BJ (cell line): ENCODE measurements at places on chromosomes 4 and X.

- no peak for DNase-seq
Measured at GRCh38 chr4:180726611-180727010, 1516.6 kb upstream of the TENM3 start.

DNA sequence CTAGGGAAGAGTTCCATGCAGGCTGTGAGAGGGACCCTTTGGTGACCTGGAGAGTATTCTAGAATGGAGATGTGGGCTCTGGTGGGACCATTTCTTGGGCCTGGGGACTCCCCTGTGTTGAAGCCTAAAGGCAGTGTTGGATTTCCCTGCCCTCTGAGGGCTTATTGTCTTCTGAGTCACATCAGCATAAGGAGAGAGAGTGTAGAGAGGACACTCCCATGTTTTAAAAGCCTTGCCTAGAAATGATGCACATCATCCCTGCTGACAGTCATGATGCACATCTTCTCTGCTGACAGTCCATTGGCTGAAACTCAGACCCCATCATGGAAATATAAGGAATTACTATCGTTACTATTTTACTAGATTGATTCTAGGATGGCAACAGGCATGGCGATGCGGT is 51.9 kb downstream of the FAM114A1 start:
- no peak for DNase-seq

- DNase-seq, result no peak
Measured at GRCh38 chr4:172547724-172548123, 620.9 kb upstream of the GALNT7 start.

DNA sequence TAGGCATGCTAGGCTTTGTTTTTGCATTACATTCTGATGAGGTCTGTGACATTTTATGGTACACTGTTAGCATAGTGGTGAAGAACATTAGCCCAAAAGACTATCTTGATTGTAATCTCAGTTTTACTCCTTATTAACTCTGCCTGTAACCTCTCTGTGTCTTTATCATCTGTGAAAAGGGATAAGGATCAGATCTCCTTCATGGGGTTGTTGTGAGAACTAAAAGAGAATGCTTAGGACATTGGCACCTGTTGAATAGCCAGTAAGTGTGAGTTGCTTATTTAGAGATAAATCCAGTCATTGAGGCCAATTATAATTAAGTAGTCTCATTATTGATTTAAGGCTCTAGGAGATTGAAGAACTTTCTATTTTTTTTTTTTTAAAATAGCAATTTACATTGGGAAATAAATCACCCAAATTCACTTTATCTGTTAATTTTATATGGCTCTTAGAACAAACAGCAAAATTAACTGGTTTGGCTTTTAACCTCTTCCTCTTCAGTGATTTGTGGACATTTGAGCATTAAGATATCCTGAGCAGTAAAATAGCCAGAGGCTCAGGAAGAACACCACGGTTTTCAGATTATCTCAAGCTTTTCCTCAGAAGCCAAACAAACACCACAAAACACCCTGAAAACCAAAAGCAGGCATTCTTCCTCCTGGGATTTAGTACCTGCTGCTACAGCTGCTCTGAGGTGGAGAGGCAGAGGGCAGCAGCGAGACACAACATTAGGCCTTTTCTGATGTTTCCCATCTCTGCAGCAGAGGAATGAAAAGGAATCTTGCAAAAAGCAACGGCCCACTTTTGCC is 192.9 kb downstream of the ARHGAP10 start:
- no peak for DNase-seq

GRCh38 chr4:15413010-15413622 is 14.7 kb upstream of the C1QTNF7 start:
- DNase-seq, result no peak

DNA sequence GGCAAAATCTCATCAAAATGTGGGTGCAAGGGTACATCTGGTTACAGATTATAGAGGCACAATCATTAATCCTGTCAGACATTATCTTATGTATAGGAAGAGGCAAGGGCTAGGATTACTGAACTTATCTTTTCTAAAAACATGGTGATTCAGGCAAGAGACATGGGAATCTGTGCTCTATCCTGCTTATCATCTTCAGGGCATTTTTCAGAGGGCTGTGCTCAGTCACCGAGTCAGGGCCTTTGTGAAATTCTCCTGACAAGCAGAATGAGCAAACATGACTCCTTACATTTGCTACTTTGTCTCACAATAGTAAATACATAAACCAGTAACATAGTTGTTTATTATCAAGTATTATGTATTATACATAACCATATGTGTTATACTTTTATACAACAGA is 84.2 kb upstream of the KCTD8 start:
- DNase-seq, result no peak

DNA sequence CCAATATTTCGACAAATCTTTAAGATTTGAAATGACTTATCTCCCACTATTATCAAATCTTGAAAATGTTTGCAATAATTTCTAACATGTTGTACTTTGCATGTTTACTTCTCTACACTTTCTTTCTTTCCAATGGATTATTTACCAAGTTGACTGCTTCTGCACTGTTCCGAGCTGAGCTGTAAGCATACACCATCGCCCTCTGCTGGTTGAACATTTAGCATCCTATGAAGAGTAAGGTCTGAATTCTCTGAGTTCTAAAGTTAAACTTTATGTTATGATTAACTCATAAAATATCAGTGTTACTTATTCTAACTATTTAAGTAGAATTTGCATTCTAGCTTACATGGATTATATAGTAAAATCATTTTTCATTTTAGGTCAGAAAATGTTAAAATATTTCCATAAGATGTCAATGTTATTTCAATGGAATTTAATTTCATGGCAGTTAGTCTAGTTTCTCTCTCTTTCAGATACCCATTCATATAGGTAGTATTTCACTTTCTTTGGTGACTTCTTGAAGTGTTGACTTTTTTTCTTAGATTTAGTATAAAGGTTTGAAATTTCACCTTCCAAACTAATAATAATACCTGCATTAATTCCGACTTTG is 137.4 kb downstream of the DKK2 start:
- peak; percentile 4 for DNase-seq

GRCh38 chr4:101283434-101283833 is 63.9 kb downstream of the PPP3CA start:
- no peak for DNase-seq

GRCh38 chrX:3443184-3443583 is 96.7 kb upstream of the MXRA5 start:
- DNase-seq, result no peak

DNA sequence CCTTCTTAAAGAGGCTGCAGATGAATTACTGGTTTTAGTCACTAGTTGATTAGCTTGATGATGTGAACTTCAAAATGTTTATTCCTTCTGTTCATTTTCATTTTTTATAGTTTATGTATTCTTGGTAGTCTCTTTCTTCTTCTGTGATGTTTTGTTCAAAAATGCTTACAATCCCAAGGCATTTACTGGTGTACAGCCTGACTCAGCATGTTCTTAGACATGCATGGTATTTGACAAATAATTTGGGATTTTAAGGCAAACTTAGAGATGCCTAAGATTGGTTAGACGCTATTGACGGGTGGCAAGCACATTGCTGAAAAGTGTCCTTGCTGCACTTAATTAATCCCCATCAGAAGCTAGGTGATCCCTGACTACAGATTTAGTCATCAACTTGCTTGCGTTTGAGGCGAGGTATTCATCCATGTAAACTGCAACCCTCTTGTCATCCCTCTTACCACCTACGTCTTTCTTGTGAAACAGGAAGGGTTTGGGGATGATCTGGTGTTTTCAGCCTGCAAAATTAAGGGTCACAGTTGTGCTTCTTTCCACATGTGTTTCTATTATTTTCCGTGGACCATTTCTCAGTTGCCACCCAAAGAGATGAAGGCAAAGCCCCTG is 331.8 kb downstream of the DKK2 start:
- DNase-seq, result no peak

DNA sequence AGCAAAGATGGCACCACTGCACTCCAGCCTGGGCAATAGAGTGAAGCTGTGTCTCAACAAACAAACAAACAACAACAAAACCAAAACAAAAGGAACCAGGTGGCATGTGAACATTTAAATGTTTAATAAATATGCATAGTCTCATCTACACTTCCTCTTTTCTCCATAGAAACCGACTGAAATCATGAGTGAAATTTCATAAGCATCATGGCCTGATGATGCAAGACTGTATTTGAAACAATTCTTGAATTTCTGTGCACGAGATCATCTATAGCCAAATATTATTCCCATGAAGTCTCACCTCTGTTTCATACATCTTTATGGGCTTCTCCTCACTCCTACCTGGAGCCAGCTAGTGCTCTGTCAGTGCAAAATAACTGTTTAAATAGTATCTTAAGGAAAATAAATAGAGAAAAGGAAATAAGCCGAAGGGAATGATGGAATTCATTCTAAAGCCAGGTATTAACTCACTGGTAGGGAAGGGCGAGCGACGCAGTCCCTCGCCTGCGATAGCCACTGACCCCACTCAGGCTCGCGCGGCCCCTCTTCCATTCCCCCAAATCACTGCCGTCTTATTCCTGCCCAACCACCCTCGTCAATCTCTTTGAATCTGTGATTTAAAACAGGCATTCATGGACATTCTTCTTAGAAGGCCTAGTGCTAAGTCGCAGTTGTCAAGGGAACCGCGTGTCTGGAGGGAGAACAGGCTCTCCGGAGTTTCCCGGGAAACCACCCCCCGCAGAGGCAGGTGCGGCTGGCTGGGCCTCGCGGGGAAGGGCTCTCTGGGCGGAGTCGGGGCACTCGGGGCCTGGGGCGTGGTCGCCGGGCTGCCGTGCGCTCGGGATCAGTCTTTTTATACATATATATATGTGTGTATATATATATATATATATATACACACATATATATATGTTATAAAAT is 52.4 kb upstream of the TRIM2 start:
- DNase-seq, result no peak

- DNase-seq, result no peak
Measured at GRCh38 chrX:41043196-41043595, 42.0 kb upstream of the USP9X start.

- peak; percentile 70 for DNase-seq
Measured at GRCh38 chrX:154541896-154542722, 4.5 kb downstream of the G6PD start.

- no peak for DNase-seq
Measured at GRCh38 chr4:90012918-90013317, 114.3 kb upstream of the CCSER1 start.

DNA sequence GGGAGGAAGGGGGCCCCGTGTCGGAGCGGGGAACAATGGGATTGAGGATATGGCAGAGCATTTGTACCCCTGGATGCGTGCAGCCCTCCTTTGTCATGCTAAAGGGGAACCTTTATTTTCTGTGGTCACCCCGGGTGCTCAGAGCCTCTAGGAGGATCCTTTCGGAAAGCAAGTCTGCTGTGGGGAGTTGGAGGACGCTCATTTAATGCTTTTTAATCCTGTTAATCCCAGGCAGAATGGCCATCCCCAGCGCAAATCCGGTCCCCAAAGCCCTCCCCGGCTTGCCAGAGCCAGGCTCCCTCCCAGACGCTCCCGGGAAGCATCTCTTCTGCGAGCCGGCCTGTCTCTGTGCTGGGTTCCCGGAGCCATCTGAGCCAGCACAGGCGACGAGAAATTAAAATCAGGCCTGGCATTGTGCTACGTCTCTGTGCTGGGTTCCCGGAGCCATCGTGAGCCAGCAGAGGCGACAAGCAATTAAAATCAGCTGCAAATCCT is 113.2 kb upstream of the PPP2R3B start:
- DNase-seq, result no peak

GRCh38 chr4:48924416-48924815 is 17.8 kb upstream of the OCIAD2 start:
- DNase-seq, result no peak

DNA sequence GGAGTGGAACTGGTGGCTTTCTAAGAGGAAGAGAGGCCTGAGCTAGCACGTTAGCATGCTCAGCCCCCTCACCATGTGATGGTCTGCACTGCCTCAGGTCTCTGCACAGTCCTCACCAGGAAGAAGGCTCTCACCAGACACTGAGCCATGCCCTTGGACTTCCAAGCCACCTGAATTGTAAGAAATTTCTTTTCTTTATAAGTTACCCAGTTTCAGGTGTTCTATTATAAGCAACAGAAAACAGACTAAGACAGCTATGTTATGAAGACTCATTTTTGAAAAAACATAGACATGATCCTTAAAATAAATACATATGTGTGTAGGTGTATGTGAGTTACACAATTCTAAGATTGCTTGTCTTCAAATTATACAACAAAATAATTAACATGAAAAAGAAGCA is 74.7 kb downstream of the CEP44 start:
- DNase-seq, result no peak

- DNase-seq, result no peak
Measured at GRCh38 chrX:40132751-40133150, 35.0 kb upstream of the BCOR start.
